WERI-Rb-1 (cell line): ENCODE measurements at places on chromosomes 6 and 20.

- no peak for DNase-seq
Measured at GRCh38 chr6:147930745-147931144, 411.9 kb upstream of the SASH1 start.

DNA sequence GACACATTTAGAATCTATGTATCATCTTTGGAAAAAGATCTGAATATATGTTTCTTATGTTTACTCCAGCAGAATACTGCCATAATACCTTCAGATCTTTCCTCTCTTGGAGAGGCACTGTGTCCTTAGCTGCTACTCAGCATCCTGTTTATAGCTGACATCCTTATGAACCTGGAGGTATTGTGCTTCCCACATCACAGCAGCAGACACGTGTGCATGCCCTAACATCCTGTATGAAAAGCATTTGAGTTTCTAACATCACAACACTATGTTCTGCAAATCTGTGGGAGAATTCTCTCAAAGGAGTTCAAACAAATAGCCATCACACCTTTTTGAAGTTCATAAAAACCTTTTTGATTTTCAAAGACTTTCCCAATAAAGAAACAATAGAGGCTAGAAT, 216.0 kb downstream of the GJA1 start:
- DNase-seq = no peak

DNA sequence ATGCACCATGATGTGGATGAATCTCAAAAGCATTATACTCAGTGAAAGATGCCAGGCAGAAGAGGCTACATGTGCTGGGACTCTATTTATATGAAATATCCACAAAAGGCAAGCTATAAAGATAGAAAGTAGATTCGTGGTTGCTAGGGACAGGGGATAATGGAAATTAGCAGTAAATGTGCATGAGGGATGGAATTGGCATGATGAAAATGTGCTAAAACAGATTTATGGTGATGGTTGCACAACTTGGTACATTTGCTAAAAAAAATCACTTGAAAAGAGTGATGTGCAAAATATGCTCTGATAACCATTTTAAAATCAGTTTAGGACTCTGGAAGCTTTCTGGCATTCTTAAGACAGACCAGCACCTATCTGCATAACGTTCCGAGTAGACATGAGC, 61.6 kb downstream of the ALDH8A1 start:
- DNase-seq = no peak

DNA sequence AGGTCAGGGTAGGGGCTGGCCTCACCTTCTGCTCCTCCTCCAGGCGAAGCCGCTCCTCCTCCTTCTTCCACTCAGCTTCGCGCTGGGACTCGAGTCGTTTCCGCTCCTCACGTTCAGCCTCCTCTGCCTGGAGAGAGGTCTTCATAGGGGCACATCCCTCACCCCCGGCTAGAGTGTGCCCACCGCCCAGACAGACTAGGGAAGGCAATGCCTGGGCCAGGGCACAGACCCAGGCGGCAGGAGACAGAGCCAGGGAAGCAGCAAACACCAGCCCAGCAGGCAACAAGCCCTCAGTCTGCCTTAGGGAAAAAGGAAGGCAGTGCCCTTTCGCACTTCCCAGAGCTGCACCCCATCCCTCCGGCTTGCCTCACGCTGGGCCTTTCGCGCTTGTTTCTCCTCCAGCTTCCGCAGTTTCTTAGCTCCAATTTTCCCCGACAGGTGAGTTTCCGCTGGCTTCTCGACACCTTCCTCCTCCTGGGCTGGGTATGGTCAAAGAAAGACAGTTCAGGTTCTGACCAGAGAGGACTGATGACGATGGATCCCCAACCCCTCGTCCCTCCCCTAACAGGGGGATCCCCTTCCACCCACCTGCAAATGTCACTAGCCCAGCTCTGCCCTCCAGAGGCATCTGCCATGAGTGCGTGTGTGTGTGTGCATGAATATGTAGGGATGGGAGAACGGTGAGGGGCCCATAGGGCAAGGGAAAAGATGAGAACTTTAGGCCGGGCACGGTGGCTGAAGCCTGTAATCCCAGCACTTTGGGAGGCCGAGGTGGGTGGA, 4.3 kb downstream of the DDRGK1 start:
- no peak for DNase-seq

DNA sequence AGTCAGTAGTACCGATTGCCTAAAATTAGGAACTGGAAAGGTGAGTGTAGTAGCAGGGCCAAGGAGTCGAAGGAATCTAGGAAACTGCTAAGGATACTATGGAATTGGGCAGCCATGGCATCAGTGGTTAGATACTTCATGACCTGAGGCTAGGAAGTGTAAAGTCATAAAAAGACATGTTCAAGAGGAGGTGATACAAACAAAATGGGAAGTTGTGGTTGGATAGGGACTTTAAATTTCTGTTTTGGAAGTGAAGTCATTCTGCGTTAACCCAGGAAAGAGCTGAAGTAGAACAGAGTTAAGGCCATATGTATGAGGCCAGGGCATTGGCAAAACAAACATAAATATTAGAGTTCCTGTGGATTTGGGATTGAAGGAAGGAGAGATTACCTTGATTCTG, 88.6 kb upstream of the TMEM181 start:
- no peak for DNase-seq
